ENCODE measurements at places on chromosomes 13 and 19.

DNA sequence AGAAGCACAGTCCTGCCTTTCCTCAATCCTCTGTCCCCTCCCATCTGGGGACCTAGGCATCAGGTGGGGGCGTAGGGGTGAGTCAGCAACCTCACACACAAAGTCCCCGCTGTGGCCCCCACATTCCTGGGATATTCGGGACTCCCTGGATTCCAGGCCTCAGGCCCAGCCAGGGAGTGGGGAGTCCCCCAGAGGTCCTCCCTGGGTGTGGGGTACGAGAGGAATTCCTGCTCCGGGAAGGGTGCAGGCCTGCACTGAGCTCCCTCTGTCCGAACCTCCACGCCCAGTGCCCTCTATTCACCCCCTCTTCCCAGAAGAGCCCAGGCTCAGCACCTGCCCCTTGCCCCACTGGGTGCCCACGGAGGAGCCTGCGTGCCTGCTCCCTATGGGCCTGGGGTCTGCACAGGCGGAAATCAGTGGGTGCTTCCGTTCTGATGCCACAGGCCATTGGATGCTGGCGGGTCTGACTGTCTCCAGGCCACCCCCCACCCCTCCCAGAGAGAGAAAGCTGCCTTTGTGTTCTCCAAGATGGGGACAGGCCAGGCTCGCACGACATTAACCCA is 3.4 kb downstream of the CADM4 start:
- no peak for DNase-seq

- DNase-seq = no peak
These were observed 58.5 kb upstream of the GPR12 start for GRCh38 chr13:26819046-26819445.

- no peak for DNase-seq
These were observed 72.9 kb downstream of the NHLRC3 start for GRCh38 chr13:39111145-39111544.

- no peak for DNase-seq
These were observed 191.1 kb upstream of the GPR12 start for GRCh38 chr13:26951581-26952177.

DNA sequence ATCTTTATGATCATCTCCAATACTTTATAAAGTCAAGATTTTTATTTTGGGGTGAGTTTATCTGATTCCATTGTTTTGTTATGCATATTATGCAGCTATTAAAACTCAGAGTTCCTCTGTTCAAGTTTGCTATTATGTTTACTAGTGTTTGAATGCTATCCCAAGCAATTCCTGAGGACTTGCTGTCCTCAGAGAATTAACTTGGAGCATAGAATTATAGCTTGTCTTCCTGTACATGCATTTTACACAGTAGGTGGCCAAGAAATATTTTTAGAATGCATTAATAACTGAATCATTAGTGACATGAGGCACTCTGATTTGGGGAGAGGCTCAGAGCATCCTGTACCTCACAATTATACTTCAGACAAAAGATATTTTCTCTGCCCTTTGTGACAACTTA is 195.6 kb upstream of the MIR17HG start:
- DNase-seq = no peak
